Mucosa of descending colon (tissue), 3 donors: ENCODE measurements at places on chromosomes 2 and 18.
A peak's percentile ranks its signal among the peaks of the same experiment; 100 is the strongest.

DNA sequence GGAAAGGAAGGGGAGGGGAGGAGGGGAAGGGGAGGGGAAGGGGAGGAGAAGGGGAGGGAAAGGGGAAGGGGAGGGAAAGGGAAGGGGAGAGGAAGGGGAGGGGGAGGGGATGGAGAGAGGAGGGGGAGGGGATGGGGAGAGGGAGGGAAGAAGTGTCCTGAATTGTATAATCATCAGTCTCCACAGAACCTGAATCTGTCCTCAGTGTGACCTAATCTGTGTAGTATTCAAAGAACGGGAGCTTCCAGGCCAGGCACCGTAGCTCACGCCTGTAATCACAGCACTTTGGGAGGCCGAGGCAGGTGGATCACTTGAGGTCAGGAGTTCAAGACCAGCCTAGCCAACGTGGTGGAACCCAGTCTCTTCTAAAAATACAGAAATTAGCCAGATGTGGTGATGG is 41.1 kb upstream of the CCDC150 start:
- DNase-seq = no peak

DNA sequence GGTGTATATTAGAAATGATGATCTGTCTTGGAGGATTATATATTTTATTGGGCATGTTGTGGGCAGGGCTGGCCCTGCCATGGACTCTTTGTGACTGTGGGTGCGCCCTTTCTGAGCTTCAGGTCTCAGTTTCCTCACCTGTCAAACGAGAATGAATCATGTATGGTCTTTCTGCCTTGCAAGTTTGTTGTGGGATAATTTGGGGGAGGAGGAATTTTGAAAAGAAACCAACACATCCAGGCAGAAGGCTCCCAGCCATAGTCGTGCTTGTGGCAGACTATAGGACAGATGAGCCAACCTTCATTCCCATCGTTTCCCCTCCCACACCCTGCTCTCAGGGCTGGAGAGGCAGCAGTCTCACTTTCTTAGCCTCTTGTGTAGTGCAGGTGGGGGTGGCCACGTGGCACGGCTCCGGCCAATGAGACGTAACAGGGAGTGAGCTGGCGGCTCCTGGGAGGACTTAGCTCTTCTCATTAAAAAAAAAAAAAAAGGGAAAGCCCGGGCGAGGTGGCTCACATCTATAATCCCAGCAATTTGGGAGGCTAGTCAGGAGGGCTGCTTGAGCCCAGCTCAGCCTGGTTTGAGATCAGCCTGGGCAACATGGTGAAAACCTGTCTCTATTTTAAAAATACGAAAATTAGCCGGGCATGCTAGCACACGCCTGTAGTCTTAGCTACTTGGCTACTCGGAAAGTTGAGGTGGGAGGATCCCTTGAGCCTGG is 63.1 kb downstream of the RHOB start:
- peak; percentile 72 for DNase-seq

- DNase-seq = no peak
Observed at GRCh38 chr2:180495606-180496005, 484.8 kb upstream of the UBE2E3 start.

DNA sequence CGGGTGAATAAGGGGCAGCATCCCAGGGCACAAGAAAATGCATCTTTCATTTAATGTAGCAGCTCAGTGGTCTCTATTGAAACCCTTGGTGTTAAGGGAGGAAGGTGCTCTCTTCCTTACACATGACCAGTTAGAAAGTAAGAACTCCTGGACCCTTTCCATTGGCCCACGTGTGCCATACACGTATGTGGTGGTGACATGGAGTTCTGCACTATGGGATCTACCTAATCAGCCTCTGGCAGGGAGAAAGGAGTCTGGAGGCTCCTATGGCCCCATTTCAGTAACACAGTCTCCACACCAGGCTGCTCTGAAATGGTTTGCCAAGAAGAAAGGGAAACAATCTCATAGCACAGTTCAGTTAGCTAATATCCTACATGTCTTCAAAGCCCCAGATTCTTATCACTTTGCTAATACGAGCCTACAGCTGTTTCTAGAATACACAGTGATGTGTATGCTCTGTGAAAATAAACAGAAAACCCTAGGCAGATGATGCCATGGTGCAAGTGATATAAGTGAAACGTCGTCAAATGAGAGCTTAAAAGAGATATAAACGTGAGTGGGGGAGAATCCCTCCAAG is 7.0 kb downstream of the EFEMP1 start:
- no peak for DNase-seq

- no peak for DNase-seq
Observed at GRCh38 chr18:76754351-76754750, 68.0 kb upstream of the ZNF236 start.

DNA sequence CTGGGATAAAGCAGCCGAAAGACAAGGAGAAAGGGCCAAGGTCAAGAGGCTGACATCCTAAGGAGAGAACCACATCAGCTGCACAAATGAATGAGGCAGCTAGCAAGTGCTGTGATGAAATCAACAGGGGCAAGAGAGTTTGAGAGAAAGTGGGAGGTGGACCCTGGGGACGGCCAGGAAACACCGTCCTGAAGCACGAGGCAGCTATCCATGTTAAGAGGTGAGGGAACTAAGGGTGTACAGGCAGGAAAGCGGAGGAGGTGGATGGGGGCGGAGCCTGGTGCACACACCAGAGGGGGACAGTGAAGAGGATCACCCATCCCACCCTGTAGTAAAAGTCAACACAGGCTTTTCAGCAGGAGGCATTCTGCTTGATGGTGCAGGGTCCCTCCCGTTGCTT is 52.4 kb downstream of the HDLBP start:
- no peak for DNase-seq

- DNase-seq = no peak
Observed at GRCh38 chr2:709138-709765, 32.0 kb upstream of the TMEM18 start.

DNA sequence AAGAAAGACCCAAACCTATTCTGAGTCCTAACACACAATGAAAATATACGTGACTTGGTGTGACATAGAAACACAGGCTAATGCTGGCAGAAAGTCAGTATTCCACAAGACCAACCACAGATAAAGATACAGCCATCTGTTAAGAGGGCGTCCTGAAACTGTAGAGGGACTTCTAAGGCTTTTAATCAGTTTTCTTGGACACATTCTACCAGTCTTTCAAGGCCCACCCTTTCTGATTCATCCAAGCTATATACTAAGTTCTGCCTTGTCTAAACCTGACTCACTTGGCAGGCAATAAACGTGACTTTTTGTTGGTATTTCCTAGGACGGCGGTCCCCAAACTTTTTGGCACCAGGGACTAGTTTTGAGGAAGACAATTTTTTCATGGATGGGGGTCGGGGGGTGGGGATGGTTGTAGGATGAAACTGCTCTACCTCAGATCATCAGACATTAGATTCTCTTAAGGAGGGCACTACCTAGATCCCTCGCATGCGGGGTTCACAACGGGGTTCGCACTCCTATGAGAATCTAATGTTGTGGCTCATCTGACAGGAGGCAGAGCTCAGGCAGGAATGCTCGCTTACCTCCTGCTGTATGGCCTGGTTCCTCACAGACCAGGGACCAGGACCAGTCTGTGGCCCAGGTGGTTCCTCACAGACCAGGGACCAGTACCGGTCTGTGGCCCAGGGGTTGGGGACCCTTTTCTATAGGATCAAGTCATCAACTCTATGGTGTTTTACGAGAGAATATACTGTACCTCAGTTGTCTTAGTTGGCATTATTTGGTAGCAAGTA is 61.4 kb downstream of the SP3 start:
- DNase-seq = no peak

DNA sequence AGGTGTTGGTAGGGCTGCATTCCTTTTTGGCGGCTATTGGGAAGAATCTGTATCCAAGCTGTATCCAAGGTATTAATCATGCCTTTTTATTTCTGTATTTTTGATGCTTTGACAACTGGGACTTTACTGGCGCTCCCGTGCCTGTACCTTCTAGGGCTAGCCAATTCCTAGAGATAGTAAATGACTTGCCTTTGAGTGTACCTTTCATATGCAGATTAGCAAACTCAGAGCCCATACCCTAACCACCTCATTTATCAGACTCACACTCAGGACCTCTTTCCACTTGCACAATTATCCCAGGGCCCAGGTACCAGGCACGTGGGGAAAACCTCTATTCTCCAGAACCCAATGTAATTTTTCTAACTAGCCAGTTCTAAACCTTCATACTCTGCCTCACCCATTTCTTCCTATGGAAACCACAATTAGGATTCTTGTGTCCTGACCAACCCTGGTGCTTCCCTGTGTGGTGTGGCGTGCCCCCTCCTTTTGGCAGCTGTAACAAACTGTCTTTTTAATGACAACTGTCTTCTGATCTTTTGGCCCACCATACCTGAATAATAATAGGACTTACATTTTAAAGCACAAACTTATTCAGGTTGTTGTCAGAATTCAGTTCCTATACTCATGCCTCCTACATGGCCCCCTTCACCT is 65.8 kb upstream of the PNPT1 start:
- DNase-seq = no peak

GRCh38 chr2:20421988-20422370 is 24.9 kb upstream of the RHOB start:
- DNase-seq = peak; percentile 50

- no peak for DNase-seq
Observed at GRCh38 chr2:112644155-112644932, 1.4 kb upstream of the SLC20A1 start.

DNA sequence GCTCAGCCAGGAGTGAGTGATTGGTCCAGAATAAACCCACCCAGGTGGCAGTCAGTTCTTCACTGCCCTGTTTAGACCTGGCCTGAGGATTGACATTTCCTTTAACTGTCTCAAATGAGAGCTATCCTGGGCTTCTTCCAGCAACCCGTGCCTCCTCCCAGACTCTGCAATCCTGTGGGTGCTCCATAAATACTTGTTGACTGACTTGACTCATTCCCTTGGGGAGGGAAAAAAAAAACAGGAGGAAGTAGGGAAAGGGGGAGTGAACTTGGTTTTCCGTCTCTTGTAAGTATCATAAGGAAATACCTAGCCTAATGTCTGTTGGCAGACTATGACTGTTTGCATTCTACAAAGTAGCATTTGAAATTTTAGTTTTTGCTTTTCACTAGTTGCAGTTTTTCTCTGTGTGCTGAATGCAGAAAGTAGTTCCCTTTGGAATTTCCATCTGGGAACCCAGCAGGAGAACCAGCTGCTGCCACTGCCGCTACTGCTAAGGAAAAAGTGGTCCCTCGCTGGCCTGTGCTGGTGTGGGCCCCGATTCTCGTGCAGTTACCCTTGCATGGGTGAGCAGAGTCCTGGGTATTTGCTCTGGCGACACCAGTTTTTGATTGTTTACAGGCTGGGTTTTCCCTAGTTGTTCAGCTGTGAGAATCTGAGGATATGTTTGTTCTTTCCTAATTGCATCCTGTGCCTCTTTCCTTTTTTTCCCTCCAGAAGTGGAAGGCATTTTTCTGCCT is 78.8 kb downstream of the TGOLN2 start:
- peak; percentile 67 for DNase-seq
